Activated CD8-positive, alpha-beta memory T cell treated with anti-CD3 and anti-CD28 coated beads for 48 hours (primary cell): ENCODE measurements at places on chromosomes 4 and X.

GRCh38 chr4:10183462-10183861 lies 66.9 kb upstream of the WDR1 start:
- DNase-seq, result no peak

DNA sequence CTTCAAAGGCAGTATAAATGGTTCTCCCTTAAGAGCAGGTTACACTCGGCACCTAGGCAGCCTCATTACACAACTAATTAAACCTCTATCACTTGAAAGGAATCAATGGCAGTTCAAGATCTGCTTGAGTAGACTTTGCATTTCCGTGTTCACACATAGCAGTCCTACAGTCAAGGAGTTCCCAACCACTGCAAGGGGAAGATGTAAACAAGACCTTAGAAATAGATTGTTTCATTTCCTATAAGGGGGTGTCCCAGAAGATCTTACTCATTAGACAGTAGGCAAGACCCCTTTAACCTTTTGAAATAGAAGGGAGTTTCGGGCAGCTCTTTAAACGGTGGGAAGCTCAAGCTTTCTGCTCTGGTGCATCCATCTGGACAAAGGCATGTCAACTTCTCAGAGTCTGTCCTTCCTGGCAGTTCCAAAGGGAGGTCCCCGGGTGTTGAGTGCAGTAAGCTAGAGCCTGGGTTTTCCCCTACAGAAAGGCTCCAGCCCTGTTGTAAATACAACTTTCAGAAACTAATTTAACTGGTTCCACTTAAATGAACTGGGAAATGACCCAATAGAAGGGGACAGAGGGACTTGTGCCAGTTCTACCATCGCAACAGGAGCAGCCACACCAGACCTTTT lies 150.8 kb downstream of the RBMX2 start:
- DNase-seq, result no peak

- no peak for DNase-seq
Observed at GRCh38 chr4:127778102-127778501, 4.0 kb upstream of the HSPA4L start.

DNA sequence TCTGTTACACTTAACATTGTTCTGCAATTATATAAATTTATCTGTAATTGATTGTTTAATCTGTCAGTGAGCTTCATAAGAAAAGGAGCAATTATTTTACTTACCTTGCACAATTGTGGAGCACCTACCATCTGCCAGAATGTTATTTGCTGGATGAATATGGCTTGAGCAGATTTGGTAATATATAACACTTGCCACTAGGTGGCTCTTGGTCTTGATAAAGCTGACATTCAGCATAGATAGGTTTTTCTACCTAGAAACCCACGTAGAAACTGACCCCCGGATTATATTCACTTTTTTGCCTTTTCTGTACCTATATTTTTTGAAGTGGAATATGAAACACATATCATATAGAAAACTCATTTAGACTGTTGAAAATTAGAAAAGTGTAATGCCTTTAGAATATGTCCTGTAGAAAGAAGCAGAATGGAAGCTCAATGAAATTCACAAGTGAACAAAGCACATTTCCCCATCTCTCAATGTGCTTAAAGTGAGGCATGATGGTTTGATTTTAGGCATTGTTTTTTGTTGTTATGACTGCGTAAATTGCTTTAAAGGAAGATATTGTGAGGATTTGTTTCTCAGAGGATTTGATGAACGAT lies 9.5 kb downstream of the RBPJ start:
- DNase-seq, result no peak

DNA sequence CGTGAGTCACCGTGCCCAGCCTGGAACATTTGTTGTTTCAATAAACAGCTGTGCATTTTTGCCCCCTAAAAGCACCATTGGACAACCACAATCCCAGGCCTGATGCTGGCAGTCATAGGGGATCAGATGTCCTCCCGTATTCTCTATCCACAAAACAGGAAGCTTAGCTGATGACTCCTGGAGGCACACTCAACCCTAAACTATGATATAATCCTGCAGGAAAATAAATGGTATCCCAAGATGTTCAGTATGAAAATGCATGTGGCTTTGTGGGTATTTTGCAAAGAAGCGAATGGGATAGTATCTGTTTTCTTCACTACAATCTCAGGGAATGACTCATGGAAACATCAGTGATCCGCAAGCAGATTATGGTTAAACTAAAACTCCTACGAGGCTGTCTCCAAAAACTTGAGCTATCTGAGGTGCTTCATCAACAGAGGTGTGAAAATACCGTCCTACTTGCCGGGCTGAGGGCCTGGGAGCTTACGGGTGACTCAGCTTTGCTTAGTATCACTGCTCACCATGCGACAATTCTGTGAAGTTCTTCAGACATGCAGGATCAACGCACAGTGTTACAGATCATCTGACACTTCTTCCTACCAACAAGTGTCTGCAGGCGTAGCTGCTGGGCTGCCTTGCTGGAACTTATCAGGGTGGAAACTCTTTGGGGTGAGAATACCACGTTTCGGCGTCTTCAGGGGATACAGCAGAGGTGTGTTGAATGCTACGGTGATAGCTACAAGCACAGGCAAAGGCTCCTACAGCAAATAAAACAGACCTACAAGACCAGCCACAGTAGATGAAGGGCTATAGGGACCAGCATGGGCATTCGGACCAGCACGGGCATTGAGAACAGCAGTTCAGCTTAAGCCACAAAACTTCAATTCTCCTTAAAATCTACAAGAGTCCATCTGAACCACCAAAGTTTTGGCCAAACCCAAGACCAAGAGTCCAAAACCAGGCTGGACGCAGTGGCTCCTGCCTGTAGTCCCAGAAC lies 148.5 kb downstream of the DHRSX start:
- DNase-seq, result no peak

GRCh38 chrX:124791492-124792095 lies 445.2 kb downstream of the SH2D1A start:
- DNase-seq, result no peak

DNA sequence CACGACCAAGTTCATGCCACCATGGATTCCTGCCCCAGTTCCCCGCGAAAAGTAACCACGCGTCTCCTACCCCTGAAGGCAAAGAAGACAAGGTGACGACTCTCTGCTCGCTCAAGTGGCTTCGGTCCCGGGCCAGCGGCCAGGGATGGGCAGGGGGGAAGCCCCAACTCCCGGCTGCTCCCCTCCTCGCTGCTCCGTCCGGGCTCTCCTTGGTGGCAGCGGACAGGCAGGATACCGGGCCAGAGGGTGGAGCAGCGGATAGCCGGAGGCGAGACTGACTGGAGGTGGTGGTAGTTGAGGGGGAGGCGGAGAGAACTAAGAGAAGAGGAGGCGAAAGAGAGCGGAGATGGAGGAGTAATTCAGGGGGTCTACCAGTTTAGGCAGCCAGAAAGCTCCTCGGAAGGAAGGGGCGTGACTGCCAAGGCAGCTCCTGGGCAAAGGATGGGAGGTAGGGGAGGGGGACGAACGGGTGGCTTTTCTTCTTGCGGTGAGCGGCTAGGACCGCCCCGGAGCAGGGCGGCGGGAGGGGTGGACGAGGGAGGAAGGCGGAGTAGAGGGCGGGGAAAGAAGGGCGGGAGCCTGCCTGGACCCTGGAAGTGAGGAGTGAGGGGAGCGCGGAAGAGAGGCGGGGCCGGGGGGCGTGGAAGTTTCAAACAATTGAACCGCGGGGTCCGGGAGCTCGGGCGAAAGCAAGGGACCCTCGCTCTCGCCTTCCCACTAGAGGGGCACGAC lies at the start of gene AMOT:
TSS of gene AMOT (minus strand) at position 450 of the 732 bp plus-strand sequence. CDS start 17,705 bp downstream, outside the sequence.
- DNase-seq, result no peak

DNA sequence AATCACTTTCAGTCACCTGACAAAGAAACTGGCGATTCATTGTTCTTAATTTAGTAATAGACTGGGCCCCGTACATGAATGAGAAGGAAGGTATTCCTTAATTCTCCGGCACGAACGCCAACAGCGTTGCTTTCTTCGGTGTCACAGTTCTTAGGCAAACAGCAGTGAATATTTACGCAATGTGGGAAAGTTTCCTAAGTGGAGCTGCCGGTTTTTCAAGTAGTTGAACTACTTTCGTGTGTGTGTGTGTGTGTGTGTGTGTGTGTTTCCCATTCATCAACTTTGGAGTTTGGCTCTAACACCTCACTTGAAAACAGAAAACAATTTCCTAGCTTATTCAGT lies 651 bp downstream of the NXT2 start:
- no peak for DNase-seq

GRCh38 chr4:181213551-181213950 lies 1029.7 kb upstream of the TENM3 start:
- no peak for DNase-seq

DNA sequence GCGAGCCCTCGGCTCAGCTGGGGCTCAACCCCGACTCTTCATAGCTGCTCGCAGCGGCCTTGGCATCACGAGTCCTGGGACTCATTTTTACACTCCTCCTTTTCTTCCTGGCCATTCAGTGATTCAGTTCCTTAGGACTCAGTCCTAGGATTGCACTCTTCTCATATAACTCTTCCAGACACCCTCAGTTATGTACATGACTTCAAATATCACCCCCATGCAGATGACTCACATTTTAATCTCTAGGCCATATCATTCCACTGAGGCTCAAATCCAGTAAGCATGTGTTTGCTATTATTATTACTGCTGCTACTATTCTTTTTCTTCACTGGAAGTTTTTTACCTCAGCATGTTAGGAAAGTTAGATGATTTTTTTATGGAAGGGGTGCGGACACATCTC lies 14.4 kb downstream of the ITGB1BP2 start:
- DNase-seq, result no peak

DNA sequence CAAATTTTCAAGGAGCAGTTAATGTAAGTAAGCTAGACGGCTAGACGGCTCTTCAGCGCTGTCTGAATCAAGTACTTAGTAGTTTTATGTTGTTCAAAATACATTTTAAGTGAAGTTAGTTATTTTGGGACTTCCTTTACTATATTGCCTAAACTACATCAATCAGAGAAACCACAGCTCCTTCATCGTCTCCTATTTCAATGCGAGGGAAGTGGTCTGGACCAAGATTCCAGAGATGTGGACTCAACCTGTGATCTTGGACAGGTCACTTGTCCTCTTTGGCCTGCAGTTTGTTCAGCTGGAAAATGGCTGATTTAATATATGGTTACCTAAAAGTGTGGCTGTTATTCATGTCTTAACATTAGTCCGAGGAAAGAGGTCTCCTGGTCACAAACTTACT lies 10.6 kb downstream of the ING2 start:
- no peak for DNase-seq

DNA sequence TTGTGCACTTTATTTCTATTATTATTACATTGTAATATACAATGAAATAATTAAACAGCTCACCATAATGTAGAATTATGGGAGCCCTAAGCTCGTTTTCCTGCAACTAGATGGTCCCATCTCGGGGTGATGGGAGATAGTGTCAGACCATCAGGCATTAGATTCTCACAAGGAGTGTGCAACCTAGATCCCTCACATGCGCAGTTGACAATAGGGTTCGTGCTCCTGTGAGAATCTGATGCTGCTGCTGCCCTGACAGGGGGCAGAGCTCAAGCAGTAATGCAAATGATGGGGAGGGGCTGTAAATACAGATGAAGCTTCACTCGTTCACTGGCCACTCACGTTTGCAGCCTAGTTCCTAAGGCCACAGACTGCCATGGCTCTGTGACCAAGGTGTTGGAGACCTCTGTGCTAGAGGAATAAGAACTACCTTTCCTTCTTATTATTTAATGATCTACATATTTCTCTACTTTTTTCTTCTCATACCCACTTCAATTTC lies 492.9 kb upstream of the INTU start:
- no peak for DNase-seq

GRCh38 chrX:135410861-135411627 lies 10.7 kb upstream of the SMIM10L2A start:
- no peak for DNase-seq

- no peak for DNase-seq
Observed at GRCh38 chr4:20203508-20203907, 48.2 kb upstream of the SLIT2 start.

GRCh38 chr4:156972379-156973015 lies 898 bp upstream of the PDGFC start:
- no peak for DNase-seq

DNA sequence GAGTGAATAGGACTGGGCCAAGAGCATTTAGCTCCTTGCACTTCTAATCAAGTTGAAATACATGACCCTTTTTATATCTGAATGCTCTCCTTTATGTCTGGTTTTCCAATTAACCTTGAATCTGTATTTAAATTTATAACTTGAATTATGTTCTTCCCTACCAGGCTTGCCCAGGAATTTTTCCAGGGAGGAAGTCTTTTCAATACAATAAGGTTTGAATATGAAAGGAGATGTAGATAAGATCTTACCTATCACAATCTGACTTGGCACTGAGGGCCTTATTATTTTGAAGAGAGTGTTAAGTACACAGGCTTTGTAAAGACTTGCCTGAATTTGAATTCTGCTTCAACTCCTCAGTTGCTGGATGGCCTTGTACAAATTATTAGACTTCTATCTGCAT lies 555.7 kb downstream of the PCDH7 start:
- no peak for DNase-seq

DNA sequence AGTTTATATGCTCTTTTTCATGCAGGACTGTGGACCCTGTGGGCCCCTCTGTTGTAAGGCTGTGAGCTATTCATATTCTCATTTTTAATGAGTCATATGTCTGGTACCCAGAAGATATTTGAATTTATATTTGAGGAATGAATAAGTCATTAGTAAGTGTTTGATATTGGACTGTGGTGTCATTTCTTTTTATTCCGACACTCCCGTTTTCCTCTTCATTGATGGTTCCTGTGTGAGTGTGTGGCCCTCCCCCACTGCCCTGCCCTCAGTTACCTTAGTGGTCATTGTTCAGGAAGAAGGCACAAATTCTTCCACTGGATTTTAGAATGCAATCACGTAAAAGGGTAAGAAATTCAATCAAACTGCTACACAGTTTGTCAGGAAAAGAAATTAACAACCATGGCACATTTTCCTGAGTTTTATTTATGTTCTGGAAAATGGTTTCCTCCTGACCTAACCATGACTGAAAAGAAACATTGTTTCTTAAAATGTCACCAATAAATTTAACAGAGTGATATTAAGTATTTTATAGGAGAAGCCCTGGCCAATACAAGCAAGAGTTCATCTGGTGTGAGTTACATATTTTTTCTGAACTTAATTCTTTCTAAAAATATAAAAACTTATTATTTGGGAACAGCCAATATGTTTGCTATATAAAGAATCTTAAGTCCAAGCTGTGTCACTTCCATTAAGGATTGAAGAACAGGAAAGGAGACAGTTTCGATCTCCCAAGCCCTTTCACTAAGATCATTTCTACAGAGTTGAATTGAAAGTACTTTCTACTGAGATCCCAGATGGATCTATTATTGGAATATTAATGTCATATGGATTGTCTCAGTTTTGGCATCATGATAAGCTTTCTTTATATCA lies 370.5 kb upstream of the ANXA10 start:
- no peak for DNase-seq

GRCh38 chrX:99939883-99940232 lies 470.2 kb downstream of the PCDH19 start:
- no peak for DNase-seq

DNA sequence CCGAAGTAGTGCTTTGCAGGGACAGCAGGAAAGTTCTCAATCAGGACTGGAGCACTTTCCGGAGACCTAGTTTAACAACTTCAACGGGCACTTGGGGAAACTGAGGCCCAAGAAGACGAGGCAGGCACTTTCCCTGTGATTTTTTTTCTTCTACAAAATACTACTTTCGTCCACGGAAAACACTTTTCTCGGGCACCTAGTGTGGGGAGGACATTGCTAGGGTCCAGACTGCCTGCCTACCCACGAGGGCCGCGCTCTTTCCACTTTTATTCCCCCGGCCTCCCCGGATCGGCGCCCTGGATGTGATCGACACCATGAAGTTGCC lies 125.4 kb upstream of the CXorf66 start:
- DNase-seq, result no peak

GRCh38 chr4:157444014-157444413 lies 223.5 kb downstream of the GRIA2 start:
- no peak for DNase-seq

- no peak for DNase-seq
Observed at GRCh38 chrX:107135049-107135964, 16.7 kb upstream of the RBM41 start.
